Epithelial cell of esophagus (primary cell): ENCODE measurements at places on chromosomes 11 and 22.

DNA sequence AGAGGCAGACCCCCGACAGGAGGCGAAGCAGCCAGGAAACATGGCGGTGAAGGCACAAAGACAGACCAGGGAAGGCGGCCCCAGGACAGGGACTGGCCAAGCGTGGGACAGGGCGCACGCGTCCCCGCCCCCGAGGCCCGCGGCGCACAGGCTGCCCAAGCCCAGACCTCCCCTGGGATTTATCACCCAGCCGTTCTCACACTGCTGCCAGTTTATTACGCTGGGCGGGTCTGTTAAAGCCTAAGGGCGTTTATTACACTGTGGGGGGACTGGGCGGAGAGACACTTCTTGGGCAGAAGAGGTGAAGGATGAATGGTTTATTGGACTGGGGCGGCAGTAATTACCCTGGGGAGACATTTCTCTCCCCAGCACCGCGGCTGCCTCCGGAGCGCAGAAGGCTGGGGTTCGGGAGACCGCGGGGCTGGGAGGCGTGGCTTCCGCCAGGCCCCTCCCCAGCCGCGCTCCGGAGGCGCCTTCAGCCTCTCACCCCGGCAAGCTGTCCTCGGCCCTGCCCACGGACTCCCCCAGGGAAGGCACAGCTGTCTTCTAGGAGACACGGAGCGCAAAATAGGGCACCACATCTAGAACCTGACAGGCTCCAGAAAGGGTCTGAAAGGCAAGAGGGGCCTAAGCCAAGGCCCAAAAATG is 47.1 kb downstream of the SLC22A12 start:
- DNase-seq, result no peak

GRCh38 chr11:8756201-8756600 is 73.6 kb downstream of the RPL27A start:
- no peak for DNase-seq

GRCh38 chr11:514606-515005 is 7.6 kb upstream of the RNH1 start:
- no peak for DNase-seq

DNA sequence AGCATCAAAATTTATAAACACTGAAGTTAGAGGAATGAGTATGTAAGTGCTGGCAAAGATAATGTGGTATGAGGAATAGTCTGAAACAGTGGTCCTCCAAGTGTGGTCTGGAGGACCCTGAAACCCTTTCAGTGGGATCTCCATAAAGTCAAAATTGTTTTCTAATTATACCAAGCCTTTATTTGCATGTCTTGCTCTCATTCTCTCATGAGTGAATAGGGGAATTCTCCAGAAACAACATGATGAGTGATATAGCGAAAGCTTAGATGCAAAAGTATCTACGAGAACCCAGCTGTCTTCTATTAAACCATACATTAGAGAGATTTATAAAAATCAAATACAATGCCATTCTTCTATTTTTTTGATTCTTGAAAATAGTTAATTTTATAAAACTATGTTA is 145.0 kb upstream of the RAG2 start:
- no peak for DNase-seq

DNA sequence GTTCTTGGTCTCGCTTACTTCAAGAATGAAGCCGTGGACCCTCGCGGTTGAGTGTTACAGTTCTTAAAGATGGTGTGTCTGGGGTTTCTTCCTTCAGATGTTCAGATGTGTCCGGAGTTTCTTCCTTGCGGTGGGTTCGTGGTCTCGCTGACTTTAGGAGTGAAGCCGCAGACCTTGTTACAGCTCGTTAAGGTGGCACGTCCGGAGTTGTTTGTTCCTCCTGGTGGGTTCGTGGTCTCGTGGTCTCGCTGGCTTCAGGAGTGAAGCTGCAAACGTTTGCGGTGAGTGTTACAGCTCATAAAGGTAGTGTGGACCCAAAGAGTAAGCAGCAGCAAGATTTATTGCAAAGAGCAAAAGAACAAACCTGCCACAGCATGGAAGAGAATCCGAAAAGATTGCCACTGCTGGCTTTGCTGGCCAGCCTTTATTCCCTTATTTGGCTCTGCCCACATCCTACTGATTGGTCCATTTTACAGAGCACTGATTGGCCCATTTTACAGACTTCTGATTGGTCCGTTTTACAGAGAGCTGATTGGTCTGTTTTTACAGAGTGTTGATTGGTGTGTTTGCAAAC is 27.1 kb upstream of the NXPE2 start:
- no peak for DNase-seq

GRCh38 chr11:46367244-46367915 is 14.1 kb upstream of the MDK start:
- DNase-seq, result peak; percentile 50

- DNase-seq, result peak; percentile 76
These were observed 9.7 kb upstream of the NEFH start for GRCh38 chr22:29470159-29470855.

DNA sequence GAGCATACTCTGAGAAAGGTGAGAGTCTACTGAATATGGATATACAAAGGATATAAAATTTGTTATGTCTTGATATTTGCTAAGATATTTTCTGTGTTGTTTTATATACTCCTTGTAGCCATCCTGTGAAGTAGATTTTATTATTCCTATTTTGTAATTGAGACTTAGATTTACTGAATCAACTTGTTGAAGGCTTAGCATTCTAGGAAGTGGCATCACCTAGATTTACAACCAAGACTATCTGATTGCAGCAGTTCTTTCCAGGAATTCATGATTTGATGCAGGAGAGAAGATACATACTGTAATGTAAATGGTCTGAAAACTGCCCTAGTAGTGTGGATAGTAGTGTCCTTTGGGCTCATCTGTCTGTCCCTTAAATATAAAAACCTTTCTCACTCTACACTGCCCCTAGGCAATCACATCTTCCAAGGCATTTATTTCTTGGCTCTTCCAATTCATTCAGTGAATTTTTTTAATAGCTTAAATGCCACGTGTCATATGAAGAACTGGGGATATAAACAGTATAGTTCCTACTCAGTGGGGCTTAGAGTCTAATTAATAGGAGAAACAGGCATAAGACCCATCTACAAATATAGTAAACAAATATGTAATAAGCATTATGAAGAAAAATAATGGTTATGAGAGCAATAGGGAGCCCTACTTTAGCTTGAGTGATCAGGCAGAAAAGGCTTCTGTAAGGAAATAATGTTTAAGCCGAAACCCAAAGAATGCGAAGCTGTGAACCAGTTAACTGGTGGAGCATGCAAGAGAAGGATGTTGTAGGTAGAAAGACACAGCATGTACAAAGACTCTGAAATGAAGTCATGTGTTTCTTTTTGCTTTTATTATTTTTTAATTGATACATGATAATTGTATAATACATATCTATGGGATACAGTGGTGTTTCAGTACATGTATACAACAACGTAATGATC is 13.6 kb downstream of the IPO7 start:
- no peak for DNase-seq

GRCh38 chr22:25702040-25702439 is 39.9 kb upstream of the MYO18B start:
- peak; percentile 15 for DNase-seq

DNA sequence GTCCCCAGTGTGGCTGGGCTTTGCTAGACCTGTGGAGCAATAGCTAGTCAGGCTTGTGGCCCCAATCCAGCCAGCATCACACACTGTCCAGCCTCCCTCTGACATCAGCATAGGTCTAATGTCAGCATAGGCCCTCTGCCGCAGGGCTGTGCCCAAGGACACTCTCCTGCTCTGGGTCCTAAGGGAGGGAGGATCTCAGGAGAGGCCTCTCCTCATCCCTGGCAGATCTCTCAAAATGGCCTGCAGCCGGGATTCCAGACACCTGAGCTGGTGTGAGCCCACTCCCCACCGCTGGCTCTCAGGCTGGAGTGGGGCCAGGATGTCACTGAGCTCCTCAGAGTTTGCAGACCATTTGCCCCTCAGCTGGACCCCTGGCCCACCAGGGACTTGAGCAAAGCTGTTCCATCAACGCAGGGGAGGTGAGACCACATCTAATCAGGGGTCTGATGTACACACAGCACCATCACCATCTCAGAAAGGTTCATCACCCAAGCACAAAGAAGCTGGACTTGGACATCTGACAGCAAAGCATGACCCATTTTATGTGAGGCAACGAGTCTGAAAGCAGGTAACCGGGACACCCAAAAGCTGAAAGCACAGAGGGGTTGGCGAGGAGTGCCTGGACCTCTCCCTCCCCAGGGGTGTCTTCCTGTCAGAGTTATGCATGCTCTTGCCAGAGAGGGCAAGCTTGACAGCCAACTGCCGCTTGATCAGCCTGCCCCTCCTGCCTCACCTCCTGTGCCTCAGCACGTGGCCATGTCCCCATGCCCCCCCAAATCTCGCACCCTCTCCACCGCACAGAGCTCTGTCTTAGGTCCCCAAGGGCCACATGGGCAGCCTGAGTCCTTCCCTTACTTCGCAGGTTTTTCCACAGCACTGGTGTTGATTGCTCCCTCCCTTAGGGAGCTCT is 69.7 kb upstream of the SEPTIN5 start:
- no peak for DNase-seq

DNA sequence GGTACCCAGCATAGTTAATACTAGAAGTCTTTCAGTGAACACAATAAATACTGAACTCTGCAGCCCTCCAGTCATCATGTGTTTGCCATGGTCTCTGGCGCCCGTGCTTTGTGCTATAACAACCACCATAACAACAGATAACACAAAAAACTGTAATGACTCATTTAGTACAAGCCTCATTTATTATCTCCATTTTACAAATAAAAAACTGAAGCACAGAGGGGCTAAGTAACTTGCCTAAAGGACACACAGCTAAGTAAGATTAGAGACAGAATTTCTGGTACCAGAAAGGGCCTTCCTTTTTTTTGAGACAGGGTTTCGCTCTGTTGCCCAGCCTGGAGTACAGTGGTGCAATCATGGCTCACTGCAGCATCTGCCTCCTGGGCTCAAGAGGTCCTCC is 19.5 kb downstream of the RBFOX2 start:
- DNase-seq, result no peak

DNA sequence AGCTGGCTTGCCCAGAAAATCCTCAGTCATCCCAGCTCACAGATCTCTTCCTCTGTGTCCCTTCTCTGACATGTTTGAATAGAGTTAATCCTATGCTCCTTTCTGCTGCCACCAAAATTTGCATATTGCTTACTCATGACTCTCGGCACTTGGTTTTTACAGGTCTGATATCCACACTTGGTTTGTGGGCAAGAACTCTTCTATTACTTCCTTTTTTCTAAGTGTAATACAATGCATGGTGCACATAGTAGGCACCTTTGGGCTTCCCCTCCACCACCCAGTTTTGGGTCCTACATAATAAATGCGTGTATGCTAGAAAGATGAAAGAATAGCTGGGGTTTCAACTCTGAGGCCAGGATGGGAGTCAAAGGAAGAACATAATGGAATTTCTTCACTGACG is 69.7 kb upstream of the GRK3 start:
- DNase-seq, result no peak
